ENCODE measurements at places on chromosomes 1 and 21.

GRCh38 chr1:199151634-199152425, 513.0 kb downstream of the PTPRC start:
- no peak for DNase-seq

DNA sequence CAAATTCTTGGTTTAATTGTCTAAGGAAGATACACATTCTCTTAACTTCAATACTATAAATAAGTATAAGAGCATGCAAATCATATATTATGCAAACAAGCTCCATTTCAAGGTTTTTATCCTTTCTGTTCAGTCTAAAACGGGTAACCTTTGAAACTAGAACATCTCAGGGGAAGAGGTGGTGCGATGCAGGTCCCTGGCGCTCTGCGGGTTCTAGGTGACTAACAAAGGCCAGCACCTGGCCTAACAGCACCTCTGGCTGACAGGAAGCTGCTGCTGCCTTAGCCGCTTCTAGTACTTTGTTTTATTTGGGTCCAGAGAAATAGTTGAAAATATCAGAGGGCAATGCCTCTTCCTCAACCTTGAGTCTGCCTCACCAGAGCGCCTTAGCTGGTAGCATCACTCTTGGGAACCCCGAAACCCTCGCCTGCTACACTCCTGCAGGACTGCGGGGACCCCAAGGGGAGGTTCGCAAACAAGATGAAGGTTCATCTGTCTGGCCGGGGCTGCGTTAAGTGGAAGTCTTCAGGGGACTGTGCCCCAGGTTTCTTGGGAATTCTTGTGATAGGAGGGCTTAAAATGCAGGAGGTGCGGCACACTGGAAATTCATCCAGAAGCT, 45.5 kb downstream of the PRDM15 start:
- DNase-seq = no peak

GRCh38 chr1:109335091-109335490, 28.3 kb upstream of the MYBPHL start:
- DNase-seq = no peak

DNA sequence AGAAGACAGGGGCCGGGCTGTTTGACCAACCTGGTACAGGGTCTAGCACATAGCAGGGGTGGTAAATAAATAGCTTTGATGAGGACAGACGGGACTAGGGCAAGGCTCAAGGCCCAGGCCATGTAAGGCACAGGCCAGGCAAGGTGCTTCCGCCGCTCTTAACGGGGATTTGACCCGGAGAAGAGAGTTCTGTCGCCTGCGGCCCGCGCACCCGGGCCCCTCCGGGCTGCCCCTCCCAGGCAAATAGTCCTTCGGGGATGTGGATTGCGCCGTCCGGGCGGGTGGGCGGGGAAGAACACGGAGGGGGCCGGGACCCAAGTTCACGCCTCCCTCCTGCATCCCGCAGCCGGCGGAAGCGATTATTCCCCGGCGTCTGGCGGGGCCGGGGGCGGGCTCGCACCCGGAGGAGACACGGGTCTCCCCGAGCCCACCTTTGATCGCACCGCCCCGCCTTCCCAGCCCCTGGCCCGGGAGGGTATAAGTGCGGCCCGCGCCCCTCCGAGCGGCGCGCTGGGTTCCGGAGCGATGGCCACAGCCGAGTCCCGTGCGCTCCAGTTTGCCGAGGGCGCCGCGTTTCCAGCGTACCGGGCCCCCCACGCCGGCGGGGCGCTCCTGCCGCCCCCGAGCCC, at the start of gene MIXL1:
TSS of gene MIXL1 (plus strand) at position 508 of the 629 bp plus-strand sequence. CDS start at position 526, 18 bp downstream.
- no peak for DNase-seq

GRCh38 chr1:44077421-44077820, 41.2 kb upstream of the KLF17 start:
- DNase-seq = no peak

- no peak for DNase-seq
Observed at GRCh38 chr1:88060750-88061491, 623.2 kb upstream of the PKN2 start.

DNA sequence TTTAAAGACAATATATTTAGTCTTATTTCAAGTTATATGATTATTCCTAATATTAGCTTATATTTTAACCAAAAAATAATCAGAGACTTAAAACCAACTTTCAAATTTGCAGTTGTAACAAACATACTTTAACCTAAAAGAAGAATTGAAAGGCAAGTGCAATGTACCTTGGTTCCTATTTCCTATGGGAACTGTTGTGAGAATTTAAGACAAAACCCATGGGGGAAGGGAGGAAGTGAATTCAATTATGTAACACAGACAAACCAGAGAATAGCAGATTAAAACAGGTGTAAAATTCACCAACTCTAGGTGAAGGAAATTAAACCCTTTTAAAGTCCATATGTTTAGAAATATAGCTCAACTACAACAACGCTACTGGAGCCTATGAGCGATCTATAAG, 22.6 kb upstream of the CR2 start:
- DNase-seq = no peak
